ENCODE measurements at places on chromosomes 5 and 9.

- DNase-seq = no peak
These were observed 5.2 kb upstream of the MGAT1 start for GRCh38 chr5:180807654-180808414.

DNA sequence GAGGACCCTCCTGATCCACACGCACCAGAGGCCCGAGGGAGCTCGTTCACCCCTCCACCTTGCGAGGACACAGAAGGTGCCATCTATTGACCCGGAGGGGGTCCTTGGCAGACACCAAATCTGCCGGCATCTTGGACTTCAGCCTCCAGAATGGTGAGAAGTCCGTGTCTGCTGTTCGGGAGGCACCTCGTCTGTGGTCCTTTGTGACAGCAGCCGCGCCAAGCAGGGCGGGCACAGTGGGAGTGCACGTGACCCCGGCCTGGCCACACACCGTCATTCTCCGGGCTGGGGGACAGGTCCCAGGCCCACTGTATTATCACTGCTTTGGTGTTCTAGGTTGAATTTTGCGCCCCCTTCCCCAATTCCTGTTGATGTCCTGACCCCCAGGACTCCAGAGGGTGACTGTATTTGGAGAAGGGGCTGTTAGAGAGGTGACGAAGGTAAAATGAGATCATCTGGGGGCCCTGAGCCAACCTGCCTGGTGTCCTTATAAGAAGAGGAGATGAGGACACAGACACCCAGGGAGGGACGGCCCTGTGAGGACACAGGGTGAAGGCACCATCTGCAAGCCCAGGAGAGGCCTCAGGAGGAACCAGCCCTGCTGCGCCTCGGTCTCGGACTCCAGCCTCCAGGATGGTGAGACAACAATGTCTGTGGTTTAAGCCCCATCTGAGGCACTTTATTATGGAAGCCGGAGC is 15.7 kb downstream of the LPCAT1 start:
- no peak for DNase-seq

- no peak for DNase-seq
These were observed 101.8 kb downstream of the CETN3 start for GRCh38 chr5:90307782-90308181.

DNA sequence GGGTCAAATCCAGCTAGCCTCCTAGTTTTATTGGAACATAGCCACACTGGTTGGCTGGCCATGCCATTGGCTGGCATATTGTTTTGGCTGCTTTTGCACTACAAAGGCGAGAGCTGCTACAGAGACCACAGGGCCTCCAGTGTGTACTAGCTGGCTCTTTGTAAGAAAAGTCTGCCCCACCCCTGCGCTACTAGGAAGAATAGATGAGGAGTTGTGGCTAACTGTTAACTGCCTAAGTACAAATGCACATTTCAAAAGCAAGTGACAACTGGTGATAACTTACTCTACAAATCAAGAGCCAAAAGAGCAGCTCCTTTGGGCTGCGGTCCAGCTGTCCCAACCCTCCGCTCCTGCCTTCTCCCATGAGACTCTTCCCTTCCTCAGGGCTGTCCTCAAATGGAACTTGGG is 63.9 kb downstream of the SERINC5 start:
- DNase-seq = no peak

- DNase-seq = no peak
These were observed 46.6 kb downstream of the ARHGAP26 start for GRCh38 chr5:142816531-142817430.

DNA sequence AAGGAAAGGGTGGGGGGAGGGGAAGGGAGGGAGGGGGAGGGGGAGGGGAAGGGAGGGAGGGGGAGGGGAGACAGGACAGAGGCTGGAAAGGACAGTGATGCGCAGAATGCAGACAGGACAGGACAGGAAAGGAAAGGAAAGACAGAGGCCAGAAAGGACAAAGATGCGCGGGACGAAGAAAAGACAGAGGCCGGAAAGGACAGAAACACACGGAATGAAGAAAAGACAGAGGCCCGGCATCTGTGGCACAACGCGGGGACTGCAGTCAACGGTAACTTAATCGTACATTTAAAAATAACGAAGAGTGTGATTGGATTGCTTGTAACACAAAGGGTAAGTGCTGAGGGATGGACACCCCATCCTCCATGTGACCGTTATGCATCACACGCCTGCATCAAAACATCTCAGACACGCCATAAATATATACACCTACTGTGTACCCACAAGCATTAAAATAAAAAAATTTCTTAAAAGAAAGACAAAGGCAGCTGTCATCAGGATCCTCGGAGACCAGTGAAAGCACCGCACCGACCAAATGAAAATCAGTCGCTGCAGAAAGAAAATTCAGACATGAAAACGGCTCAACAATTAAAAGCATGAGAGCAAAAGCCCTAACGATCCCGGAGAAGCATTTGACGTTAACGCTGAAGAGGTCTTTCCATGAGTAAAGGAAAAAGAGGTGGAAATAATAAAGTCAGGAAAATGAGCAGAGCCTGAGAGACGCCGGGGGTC is 52.9 kb upstream of the EXOC3 start:
- DNase-seq = no peak

DNA sequence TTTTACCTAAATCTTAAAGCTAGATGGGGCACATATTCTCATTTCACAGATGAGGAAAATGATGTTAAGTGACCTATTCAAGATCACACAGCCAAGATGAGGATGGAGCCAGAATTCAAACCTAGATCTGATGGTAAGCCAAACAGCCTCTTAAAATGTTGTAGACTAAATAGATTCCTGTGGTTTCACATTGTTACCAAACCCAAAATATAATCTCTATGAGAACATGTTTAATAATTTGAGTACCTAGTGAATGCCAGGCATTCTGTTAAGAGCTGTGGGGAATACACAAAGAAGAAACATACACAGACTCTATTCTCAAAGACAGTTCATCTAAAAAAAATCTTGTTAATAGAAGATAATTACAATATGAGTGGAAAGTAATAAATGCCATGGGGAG is 25.2 kb downstream of the HOMER1 start:
- no peak for DNase-seq

- DNase-seq = no peak
These were observed 278.1 kb upstream of the CD180 start for GRCh38 chr5:67474597-67475238.

- DNase-seq = no peak
These were observed 57.8 kb downstream of the TTC39B start for GRCh38 chr9:15249042-15249818.

DNA sequence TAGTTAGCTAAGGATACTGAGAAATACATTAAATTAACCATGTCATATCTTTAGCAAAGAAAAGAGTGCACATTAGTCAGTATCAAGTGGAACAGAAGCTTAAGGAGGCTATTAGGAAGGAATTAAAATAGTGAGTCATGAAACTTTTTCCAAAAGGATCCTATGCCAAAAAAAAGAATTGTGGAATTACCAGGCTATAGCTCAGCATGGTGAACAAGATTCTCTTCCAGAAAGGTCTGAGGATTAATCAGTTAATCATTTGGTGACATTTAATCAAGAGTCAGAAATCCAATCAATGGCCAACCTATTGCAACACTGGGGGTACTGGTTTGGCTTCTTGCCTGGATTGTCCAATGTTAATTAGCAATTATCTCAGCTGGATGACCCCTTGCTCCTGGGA is 244.5 kb upstream of the NMUR2 start:
- no peak for DNase-seq

- no peak for DNase-seq
These were observed 417.2 kb downstream of the TLR4 start for GRCh38 chr9:118121361-118121760.

Measured in stimulated activated CD4-positive, alpha-beta T cell treated with anti-CD3 and anti-CD28 coated beads, TNF-alpha, amount 100 ng/mL, for 24 hours (primary cell).